MG63 (cell line): ENCODE measurements at places on chromosomes 3 and 15. TPM values are rescaled to one million over a fixed set of nuclear protein-coding genes. Genes with fewer than 3 reads are reported as not detected.

- peak; percentile 51 for DNase-seq
Measured at GRCh38 chr15:63048776-63049665, 6.5 kb downstream of the TPM1 start.

- DNase-seq, result peak; percentile 72
Measured at GRCh38 chr15:68700455-68701123, 120.1 kb downstream of the ANP32A start.

GRCh38 chr3:123759311-123759710 is 124.8 kb downstream of the MYLK start:
- DNase-seq, result peak; percentile 91

GRCh38 chr3:176840641-176841286 is 356.5 kb downstream of the TBL1XR1 start:
- DNase-seq, result no peak

NR1I2 gene
- not detected in 2 replicates for total RNA-seq
